Activated CD4-positive, alpha-beta T cell treated with anti-CD3 and anti-CD28 coated beads, Interleukin-2, amount 50 U/mL, for 16 hours (primary cell): ENCODE measurements at places on chromosomes 13 and 19.

GRCh38 chr19:3477951-3478350 lies 2.4 kb downstream of the SMIM24 start:
- DNase-seq, result no peak

- peak; percentile 51 for DNase-seq
These were observed 24.2 kb upstream of the TTYH1 start for GRCh38 chr19:54390942-54391577.

GRCh38 chr19:39405958-39406655 lies 540 bp upstream of the ZFP36 start:
- peak; percentile 85 for DNase-seq

DNA sequence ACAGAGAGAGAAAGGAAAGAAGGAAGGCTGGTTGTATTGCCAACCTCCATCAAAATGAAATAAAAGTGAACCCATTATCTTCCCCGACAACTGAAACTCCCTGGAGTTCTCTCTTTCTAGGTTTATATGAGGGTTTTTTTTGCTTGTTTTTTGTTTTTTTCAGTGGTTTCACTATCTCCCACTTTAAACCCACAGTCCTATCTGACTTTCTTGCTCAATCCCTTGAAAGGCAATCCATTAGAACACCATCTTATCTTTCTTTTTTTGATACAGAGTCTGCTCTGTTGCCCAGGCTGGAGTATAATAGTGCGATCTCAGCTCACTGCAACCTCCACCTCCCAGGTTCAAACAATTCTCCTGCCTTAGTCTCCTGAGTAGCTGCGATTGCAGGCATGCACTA lies 158.0 kb upstream of the MIR17HG start:
- no peak for DNase-seq

DNA sequence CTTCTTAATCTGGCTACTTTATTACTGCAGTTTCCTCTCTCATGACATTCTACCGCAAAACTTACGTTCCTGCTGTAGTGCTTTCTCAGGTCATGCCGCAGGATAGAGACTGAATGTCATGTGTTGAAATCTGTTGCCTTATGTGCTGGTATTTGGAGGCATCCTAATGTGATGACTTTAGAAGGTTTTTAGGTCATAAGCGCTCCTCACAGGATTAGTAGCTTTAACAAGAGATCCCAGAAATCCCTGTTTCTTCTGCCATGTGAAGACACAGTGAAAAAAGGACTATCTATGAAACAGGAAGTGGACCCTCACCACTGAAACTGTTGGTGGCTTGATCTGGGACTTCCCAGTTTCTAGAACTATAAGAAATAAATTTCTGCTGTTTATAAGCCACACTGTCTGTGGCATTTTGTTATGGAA lies 209.3 kb downstream of the LACC1 start:
- no peak for DNase-seq

DNA sequence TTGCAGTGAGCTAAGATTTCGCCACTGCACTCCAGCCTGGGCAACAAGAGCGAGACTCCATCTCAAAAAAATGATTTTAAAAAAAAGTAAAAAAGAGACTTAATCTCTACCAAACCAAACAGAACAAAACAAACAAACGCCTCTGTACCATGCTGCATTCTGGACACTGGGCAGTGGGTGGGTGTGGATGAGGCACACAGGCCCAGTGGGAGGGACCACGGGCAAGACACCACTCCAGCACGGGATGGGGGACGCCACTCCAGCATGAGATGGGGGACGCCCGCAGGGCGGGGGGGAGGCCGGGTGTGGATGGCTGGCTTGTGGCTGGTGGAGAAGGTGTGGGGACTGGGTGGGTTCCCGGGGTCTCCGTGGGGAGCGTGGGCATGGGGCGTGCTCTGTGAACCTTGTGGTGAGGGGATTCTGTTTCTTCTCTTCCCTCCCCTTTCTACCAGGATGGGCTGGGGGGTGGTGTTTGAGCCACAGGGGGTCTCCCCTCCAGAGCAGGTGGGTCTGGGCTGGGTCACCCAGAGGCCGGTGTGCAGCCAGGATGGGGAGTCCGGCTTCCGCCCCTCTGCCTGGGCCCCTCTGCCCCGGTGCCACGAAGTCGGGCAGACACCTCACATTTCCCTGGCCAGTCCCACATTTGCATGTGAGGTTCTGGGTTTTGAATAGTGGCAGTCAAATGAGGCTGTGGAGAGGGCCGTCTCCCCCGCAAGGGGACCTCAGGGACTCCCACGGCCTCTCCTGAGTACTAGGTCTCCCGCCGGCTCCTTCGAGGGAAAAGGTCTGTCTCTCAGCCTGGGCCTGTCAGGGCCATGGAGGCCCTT lies 23.9 kb upstream of the MATK start:
- no peak for DNase-seq

DNA sequence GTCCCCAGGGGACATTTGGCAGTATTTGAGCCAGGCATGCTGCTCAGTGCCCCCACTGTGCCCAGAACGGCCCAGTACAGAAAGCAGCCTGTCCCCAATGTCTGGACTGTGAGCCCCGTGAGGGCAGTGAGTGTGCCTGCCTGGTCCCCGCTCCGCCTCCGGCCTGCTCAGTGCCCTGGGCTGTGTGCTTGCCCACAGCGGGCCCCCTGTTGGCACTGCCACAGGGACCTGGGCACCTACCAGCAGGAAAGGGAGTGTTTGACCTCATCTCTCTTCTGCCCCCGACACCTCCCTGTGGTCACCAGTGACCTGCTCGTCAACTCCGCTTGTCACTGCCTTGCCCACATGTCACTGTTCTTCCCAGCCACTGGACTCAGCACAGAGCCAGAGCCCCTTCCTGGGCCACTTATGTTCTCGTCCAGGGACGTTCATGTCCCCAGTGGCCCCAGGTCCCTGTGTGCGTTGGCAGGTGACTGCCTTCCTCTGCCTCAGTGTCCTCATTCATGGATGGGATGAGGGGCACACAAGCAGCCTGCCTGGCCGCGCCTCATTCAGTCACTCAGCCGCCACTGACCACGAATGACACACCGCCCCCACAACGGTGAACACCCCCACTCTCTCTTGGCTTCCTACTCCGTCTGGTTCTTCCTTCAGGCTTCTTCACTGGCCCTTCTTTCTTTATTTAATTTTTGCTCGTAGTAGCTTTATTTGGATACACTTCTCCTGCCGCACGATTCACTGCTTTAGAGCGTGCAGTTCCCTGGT lies 2.8 kb downstream of the FZR1 start:
- DNase-seq, result no peak

GRCh38 chr13:80900561-80900960 lies 559.6 kb upstream of the SPRY2 start:
- no peak for DNase-seq

GRCh38 chr13:66313413-66313812 lies 916.7 kb downstream of the PCDH9 start:
- no peak for DNase-seq

GRCh38 chr13:94921181-94921580 lies 208.8 kb upstream of the SOX21 start:
- no peak for DNase-seq

DNA sequence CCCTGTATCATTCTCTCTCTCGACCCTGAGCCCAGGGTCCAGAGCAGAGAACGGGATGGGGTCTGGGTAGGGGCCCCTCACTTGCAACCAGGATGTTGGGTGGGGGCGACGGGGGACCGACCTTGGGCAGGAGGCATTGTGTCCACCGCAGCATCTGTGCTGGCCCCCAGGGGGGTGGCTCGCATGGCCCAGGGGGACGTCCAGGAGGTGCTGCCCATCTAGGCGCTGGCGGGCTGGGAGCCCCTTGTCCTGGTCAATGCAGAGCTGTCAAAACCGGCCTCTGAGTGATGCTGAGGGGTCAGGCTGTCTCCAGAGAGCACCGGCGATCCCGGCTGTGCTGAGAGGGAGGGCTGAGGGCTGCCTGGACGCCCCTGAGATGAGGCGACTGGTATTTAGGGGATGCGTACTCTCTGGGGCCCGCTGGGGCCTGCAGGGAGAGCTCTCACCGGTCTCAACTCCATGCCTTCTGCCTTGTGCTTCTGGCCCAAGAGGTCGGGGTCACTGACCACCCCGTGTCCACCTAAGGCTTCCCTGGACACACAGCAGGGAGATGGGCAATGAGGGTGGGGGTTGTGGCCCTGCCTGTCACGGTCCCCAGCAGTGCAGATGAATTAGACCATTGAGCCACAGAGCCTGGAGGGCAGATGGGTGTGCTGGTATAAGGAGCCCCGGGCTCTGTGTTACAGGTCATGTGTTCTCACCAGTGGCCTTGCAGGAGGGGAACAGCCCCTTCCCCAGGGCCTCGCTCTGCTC lies 8.6 kb downstream of the RPS9 start:
- DNase-seq, result no peak
